ENCODE measurements at places on chromosomes 12 and 14.

DNA sequence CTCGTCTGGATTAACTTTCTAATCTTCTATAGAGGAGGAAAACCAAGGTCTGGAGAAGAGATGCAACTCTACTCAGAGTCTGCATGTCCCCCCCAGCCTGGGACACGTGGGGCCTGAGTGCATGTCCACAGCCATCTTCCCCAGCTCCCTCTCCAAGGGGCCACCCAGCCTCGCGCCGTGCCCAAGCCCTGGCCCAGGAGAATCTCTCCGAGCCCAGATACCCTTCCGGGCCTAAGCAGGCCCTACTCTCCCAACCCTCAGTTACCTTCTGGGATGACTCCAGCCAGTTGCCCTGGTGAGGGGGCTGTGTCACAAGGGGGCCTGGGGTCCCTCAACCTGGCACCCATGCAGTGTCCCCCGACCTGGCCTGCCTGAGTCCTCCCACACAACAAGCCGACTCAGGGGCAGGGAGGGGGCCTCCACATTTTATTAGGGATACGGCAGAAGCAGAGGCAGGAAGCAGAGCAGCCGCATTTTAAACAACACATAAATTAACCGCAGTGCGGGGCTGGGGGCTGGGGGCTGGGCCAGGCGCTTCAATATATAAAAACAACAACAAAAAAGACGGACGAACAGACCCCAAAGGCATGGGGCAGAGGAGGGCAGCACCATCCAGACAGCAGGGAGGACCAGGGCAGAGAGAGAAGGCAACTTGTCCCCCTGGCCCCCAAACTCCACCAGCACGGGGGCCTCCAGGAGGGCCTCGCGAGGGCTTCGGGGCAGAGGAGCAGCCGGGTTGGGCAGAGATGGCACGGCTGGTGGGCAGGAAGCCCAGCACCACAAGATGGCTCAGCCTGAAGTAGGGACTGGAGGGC is 37.3 kb downstream of the NCKAP5L start:
- no peak for DNase-seq

GRCh38 chr12:79317179-79317847 is 373.5 kb downstream of the PAWR start:
- DNase-seq: no peak

DNA sequence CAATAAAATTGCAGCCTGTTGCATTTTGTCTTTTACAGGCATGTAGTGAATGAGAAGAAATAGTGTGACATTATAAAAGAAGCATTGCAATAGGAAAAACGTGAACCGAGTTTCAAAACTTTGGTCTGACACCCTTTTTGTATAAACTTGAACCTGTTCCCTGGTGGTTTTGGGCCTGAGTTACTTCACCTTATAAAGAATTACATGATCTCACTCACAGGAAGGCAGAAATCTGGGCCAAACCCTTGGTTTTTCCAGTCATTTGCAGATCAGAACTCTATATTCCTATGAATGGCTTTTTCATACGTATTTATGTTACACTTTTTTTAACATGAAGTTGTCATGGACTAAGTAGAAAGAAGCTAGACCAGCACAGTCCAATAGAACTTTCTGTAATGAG is 138.5 kb upstream of the FLRT2 start:
- DNase-seq: no peak

DNA sequence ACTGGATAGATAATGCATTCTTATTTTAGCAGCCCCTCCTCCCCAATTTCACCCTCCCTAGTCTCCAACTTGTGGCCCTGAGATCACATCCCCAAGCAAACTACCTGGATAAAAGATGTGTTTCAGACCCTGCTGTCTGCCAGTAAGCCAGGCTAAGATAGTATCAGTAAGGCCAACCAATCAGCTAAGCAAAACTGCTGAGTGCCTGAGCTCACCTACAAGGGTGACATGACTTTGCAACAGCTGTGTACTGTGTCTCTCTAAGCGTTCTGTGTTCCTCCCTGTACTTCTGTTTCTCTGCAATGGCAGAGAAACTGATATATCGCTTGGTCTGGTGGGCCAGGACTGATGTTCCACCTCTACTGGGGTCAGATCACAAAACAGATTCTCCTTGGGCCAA is 224.9 kb downstream of the BTG1 start:
- no peak for DNase-seq

GRCh38 chr12:9869307-9870161 is at the start of gene CLEC2B:
Gene CLEC2B, minus strand, starts transcription at chr12:9869354.
- no peak for DNase-seq

DNA sequence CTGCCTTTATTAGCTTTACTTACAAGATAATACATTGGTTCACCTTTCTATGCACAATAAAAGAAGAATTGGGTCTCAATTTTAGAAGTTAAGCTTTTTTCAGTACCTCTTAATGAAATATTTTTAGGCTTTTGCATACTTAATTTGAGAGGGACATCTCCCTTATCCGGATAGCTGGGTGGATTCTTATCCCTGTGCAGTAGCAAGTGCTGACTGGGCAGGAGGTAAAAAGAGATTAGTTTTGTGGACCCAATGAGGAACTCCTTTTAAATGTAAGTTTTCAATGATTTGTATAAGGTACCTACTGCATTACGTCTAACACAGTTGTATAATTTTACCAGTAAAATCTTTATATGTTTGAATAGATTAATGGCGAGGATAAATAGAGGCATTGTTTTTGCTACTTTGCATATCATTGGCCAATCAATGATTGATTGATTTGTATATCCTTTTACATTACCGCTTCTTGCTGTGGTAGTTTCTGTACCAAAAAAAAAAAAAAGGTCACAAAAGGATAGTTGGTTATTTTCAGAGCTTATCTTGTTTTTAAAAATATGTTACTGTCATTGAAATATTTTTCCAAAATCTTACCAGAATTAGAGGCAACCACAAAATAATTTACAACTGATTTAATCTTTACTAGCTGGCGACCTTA is 2.2 kb downstream of the CPSF6 start:
- no peak for DNase-seq

- DNase-seq: no peak
These were observed 5.3 kb downstream of the ISCU start for GRCh38 chr12:108567406-108568337.

- DNase-seq: peak; percentile 33
These were observed 50.1 kb downstream of the KLRG1 start for GRCh38 chr12:9039397-9039977.

DNA sequence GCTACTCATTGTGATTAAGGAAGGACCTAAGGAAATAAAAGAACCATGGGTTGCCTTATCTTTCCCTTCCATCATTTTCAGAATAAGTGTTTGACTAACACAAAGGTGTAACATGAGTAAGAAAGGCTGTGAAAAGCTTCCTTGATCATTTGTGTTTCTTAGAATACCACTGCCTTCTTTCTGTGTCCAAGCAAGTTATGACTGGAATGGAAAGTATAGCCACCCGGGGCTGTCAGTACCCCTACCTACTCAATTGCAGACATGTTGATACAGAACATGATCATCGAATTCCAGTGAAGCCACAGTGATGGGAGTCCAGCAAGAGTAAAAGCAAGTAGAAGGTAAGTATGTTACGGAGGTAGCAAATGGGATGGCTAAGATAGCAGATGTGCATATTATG is 209.8 kb downstream of the PELI2 start:
- DNase-seq: no peak

DNA sequence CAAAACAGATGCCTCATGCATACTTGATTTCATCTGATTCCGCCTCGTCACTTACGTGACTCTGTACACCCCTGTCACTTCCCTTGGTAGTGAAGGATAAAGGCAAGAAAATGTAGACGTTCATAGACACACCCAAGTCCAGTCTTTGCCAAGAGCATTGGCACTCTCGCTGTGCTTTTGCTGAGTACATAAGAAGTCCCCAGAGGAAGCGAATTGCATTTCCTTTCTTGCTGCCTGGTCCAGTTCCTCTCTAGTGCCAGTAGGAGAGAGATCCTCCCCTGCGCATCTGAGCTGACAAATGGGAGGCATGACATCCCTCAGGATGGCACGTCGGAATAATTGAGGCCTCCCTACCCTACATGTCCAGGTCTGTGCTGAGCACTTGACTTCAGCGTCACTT is 21.3 kb upstream of the RIN3 start:
- no peak for DNase-seq

DNA sequence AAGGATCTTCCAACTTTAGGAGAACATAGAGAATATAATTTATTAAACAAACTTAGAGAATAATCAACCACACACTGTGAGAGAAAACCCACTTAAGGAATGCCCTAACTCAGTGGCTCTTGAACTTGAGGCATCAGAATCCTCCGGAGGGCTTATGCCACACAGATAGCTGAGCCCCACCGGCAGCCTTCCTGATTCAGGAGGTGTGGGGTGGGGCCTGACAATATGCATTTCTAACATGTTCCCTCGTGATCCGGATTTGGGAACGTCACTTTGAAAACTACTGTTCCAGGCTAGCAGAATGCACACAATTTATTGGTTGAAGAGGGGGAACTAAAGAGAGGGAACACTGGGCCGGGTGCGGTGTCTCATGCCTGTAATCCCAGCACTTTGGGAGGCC is 2.0 kb upstream of the SOAT2 start:
- no peak for DNase-seq

DNA sequence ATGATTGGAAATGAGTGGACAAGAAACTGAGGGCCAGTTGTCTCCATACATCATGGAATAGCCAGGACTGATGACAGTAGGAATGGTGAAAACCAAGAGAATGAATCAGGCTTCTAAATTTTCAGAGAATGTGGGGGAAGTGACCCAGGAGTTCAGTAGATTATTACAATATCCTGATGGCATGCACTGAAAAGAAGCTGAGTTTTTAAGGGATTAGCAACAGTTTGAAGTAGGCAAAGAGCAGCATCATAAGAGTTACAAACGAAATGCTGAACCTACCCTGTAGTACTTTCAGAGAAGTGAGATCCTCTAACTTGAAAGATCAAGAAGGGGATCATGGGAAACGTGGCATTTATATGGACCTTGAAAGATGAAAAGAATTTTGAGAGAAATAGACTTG is 13.2 kb downstream of the SLC2A14 start:
- DNase-seq: no peak

- DNase-seq: no peak
These were observed 30.3 kb upstream of the IFNG start for GRCh38 chr12:68189821-68190242.

DNA sequence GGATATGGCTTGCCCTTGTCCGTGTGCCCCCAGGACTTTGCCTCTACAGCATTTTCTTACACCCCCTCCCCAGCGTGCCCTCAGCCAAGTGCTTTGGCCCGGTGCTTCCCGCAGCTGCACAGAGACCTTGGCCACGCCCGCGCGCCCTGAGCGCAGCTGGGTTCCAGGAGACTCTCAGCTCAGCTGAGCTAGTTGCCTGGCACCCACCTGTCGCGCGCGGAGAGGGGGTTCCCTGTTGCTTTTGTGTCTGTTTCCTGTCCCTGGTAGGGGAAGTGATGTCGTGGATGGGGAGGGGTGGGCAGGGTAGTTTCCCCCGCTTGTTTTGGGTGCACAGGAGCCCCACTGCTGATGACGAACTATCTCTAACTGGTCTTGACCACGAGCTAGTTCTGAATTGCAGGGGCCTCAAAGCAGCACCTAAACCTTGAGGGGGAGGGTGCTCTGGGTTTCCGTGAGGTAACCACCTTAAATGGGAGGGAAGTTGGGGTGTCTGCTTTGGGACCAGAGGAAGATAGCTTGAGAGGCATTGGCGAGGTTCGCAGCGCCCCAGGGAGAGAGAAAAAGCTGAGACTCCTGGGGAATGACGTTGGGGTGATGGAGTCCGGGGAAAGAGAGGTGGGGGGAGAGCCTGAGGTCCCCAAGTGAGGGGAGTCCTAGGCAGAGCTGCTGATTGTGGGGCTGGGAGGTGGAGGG is 1.5 kb downstream of the DIO3 start:
- no peak for DNase-seq

GRCh38 chr12:91104812-91105466 is 6.4 kb downstream of the LUM start:
- no peak for DNase-seq

Data from GM18507 (cell line).